ENCODE measurements at places on chromosomes 12 and 14. TPM values are rescaled to one million over a fixed set of nuclear protein-coding genes. Genes with fewer than 3 reads are reported as not detected.

DNA sequence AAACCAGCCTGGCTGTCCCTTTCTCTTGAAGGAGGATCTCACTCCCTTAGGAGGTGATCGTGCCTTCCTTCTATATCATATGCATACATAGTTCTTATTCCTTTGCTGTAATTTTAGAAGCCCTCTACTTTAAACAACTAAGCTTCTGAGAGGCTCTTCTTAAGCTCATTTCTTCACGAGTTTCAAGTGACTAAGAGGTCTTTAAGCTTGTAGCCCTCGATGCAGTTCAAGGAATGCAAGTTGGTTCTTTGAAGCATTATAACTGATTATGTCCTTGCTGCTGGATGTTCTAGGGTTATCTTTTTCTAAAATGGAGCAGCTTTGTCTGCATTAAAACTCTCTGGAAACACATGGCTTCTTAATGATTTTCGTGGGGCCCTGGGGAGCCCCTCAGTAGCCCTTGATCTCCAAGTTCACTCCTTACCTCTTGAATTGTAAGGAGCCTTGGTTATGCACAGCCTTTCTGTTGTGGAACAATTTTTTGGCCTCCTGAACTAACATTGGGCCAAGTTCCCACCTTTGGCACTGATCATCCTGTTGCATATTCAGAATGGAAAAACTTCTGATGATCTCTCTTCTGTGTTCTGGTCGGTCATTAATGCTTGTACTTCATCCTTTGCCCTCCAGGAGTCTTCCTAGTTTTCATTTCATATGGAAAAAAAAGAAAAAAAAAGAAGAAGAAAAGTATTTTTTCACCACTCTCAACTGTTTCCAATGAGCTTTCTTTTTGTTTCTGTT, 12.6 kb downstream of the RASSF8 start:
- no peaks in the 10 kb centered on the region for H3K36me3 ChIP-seq
- no peak overlapping the region for H3K27ac ChIP-seq

DNA sequence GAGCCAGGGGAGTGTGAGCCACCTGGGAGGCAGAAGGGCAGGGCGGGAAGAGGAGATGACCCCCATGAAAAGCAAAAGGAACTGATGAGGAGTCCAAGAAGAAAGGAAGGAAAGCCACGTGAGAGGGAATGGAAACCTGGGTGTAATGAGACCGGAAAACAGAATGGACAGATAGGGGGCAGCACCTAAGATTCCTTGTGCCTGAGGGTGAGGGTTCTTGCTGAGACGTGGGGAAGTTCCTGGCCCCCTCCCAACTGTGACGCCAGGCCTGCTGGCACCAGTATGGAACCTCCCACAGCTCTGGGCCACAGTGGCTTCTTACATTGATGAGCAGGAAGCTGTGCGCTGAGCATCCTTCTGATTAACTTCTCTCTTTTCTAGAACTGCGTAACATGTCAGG, 30.8 kb downstream of the TTC7B start:
- no peak for DNase-seq
- no peaks in the 10 kb centered on the region for H3K27me3 ChIP-seq
- H3K27ac ChIP-seq = no peak overlapping the region
- no peaks in the 10 kb centered on the region for H3K4me1 ChIP-seq
- H3K4me3 ChIP-seq = no peak overlapping the region

DNA sequence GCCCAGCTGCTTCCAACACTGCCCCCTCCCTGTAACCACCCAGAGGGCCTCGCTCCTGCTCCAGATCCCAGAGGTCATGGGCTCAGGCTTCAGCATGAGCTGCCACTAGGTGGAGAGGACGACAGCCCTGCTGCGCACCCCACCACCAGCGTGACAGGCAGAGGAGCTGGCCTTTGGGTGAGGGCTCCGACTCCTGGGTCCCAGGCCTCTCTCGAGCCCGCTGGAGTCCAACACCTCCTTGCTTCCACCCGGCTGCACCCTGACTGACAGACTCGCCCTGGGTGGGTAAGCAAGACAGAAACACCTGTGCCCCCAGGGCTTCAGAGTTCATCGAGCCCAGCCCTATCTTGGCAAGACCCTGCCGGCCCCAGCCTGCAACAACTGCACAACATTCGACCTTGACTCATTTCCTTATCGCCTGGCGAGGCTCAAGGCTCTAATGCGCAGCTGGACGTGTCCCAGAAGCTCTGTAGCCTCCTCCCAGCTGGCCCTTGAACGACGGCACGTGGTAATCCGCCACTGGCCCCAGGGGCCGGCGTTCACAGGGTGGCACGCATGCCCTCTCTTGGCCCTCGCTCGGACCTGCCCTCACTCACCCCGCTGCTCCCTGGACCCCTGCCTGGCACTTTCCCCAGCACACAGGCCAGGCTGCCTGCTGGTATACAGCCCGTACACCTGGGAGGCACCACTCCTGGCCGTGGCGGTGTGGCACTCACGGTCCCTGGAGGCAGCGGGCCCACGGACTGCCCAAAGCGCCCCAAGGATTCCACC, 28.0 kb downstream of the VPS37B start:
- no peak overlapping the region for H3K27ac ChIP-seq
- DNase-seq = no peak
- peaks cover 51% of the 10 kb centered on the region for H3K36me3 ChIP-seq
- H3K4me3 ChIP-seq = no peak overlapping the region

TOMM20L gene
- total RNA-seq = not detected

ADAM21 gene
- total RNA-seq = not detected

CNTN1 gene
- total RNA-seq = not detected

RBP5 gene
- not detected for total RNA-seq

PMCH gene
- total RNA-seq = 3.1 TPM

FOXG1 gene
- not detected for total RNA-seq

CCDC38 gene
- total RNA-seq = not detected

SYT1 gene
- not detected for total RNA-seq
